Chondrocyte (in vitro differentiated cells): ENCODE measurements at places on chromosomes 1 and 21. TPM values are rescaled to one million over a fixed set of nuclear protein-coding genes. Genes with fewer than 3 reads are reported as not detected.
A peak's percentile ranks its signal among the peaks of the same experiment; 100 is the strongest.

- DNase-seq, result no peak
- no peaks in the 10 kb centered on the region for H3K27me3 ChIP-seq
- H3K27ac ChIP-seq, result no peak overlapping the region
Measured at GRCh38 chr1:117286145-117286544, 75.4 kb upstream of the VTCN1 start.

GRCh38 chr1:167631936-167632614 lies 2.0 kb downstream of the RCSD1 start:
- H3K27ac ChIP-seq, result no peak overlapping the region

Gene ZNF692
- 20.7 to 36.4 TPM (median 21.6 TPM) in 3 replicates for total RNA-seq

DNA sequence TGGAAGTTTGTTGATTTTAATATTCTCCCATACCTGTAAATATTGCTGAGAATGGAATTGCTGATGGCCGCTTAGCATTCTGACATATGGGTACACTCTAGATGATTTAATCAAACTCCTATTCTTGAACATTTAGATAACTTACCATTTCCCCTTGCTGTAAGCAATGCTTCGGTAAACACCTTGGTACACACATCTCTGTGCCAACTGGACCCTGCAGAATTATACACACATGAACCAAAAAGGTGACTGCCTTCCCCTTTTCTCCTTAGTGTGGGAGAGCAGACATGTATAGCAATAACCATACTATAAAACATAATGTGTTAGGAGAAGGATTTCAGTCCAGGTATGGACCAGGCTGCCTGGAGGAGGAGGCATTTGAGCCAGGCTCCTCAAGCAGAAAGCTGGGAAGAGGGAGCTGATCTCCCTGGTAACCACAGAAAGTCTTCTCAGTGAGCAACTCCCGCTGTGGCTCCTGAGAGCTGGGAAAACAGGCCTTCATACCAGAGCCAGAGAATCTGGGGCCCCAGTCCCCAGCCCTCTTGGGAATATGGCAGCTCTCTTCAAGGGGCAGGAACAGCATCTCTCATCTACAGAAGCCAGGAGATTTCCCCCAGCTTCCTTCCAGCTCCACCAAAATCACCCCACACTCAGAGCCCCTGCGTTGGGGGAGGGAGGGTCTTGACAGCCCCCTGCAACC lies 33.9 kb upstream of the CSF1 start:
- H3K4me3 ChIP-seq, result peak overlapping the region; percentile 55
- H3K27ac ChIP-seq, result peak overlapping the region; percentile 96
- H3K36me3 ChIP-seq, result no peaks in the 10 kb centered on the region
- no peaks in the 10 kb centered on the region for H3K27me3 ChIP-seq

DNA sequence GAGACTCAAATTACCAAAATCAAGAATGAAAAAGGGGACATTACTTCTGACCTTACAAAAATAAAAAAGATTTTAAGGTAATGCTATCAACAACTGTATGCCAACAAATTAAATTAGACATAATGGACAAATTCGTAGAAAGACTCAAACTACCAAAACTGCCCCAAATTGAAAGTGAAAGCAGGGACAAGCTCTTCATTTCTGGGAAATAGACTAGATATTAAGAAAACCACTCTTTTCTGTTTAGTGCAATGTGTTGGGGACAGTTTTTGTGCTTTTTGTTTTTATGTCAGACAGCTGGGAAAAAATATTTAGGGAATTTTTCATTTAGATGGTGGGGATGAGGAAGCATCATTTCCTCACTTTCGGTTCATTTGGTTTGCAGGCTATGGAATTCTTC lies 4.9 kb upstream of the GBP1 start:
- H3K4me3 ChIP-seq, result no peak overlapping the region
- H3K4me1 ChIP-seq, result no peaks in the 10 kb centered on the region
- DNase-seq, result no peak
- peaks cover 9% of the 10 kb centered on the region for H3K27me3 ChIP-seq
- peaks cover 2% of the 10 kb centered on the region for H3K36me3 ChIP-seq
- H3K27ac ChIP-seq, result no peak overlapping the region

DNA sequence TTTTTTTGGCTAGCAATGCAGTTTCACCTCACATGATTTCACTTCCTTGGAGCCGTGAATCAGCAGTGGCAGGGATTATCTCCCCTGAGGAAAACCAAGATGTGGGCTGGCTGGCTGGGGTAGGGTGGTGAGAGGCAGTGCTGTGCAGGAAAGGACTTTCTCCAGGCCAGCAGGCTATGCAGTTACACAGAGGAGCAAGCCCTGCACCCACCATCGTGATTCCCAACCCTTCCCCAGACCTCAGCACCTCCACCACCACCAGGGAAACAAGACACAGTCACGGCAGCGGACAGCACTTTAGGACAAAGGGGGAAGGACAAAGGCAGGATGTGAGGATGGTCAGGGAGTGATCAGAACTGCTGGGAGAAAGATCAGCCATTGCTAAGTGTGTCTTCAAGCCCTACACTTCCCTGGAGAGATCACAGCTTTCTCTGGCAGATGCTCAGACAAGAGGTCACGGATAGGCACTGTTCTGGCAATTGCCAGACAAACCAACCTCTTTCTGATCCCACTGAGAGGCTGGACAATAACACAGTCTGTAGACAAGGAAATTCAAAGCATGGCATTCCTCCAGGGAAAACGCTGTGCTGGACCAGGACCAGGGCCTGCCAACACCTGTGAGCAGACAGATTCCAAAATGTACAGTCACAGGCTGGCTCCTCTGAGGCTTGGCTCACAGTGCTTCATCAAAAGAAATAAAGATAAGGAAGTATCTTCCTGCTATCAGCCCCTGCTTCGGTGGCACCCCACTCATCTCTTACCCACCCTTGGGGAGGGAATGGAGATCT lies 509.4 kb downstream of the SMYD3 start:
- no peak for DNase-seq
- H3K36me3 ChIP-seq, result no peaks in the 10 kb centered on the region
- H3K27ac ChIP-seq, result peak overlapping the region; percentile 68
- H3K4me3 ChIP-seq, result no peak overlapping the region

Gene C1QA
- not detected in 3 replicates for total RNA-seq

DNA sequence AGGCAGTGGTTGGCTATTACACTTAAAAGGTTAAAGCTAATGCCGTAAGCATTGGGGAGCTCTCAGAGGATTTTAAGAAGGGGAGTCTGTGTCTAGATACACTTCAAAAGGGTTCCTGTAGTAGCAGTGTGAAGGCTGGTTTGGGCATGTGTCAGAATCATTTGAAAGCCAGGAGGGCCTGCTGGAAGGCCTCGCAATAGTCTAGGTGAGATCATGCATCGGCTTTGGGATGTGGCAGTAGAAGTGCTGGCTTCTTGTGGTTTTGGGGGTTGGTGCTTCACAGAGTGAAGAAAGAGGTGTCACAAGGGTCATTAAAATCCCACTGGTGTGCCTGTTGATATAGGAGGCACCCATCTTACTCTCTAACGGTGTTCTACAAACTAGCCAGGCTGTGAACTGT lies 85.7 kb downstream of the ST6GALNAC3 start:
- DNase-seq, result no peak
- peaks cover 2% of the 10 kb centered on the region for H3K36me3 ChIP-seq
- no peak overlapping the region for H3K4me3 ChIP-seq
- H3K27me3 ChIP-seq, result no peaks in the 10 kb centered on the region
- H3K27ac ChIP-seq, result no peak overlapping the region
- H3K4me1 ChIP-seq, result no peaks in the 10 kb centered on the region

DNA sequence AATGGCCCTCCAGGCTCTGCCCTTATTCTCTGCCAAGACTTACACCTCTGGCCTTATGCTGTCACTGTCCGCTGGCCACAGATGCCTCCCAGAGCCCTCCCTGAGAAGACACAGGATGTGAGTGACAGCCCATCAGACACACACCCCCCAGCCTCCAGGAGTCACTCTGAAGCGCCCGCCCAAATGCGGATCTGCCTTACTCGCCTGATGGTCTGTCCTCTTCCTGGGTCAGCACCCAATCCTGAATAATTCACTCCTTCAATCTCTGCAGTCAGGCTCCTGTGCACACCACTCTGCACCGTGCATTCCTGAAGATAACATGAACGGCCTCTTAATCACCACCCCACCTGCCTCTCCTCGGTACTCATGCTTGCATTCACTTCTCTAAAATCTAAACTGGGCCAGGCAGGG lies 14.7 kb downstream of the CLSTN1 start:
- H3K4me1 ChIP-seq, result peaks cover 21% of the 10 kb centered on the region
- no peaks in the 10 kb centered on the region for H3K36me3 ChIP-seq
- no peak overlapping the region for H3K4me3 ChIP-seq
- no peak for DNase-seq
- H3K27me3 ChIP-seq, result no peaks in the 10 kb centered on the region

DNA sequence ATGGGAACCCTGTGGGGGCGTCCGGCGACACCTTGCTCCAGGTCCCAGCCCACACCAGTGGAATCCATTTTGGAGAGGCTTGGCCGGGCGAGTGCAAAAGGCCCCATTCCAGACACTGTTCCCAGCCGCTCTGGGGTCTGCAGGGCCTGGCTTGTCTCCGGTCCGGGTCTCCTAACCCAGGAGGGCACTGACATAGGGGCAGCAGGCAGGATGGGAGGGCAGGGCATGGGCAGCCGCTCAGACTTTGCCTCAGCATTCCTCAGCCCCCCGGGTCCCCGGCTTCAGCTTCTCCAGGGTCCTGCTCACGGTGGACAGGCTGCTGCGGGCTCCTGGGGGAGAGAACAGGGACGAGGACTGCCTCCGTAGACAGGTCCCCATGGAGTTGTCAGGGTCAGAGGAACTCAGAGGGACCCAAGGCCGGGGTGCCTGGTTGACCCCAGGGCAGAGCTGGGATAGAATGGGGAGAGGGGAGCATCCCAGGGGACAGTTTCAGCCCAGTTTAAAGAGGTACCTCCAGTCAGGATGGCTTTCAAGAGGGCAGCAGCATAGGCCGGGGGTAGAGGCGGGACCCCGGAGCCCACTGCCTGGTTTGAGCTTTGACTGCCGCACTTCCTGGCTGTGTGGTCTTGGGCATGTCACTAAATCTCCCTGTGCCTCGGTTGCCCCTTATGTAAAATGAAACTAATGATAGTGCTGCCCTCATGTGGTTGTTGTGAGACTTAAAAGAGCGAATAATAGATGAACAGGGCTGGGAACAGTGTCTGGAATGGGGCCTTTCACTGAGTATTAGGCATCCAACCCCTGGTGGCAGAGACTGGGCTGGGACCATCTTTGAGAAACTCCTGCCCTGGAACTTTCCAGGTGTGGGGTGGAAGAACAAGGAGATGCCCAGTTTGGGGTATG lies 3.7 kb downstream of the KNCN start:
- no peak overlapping the region for H3K4me3 ChIP-seq
- peaks cover 10% of the 10 kb centered on the region for H3K4me1 ChIP-seq
- H3K27me3 ChIP-seq, result peaks cover 63% of the 10 kb centered on the region

DNA sequence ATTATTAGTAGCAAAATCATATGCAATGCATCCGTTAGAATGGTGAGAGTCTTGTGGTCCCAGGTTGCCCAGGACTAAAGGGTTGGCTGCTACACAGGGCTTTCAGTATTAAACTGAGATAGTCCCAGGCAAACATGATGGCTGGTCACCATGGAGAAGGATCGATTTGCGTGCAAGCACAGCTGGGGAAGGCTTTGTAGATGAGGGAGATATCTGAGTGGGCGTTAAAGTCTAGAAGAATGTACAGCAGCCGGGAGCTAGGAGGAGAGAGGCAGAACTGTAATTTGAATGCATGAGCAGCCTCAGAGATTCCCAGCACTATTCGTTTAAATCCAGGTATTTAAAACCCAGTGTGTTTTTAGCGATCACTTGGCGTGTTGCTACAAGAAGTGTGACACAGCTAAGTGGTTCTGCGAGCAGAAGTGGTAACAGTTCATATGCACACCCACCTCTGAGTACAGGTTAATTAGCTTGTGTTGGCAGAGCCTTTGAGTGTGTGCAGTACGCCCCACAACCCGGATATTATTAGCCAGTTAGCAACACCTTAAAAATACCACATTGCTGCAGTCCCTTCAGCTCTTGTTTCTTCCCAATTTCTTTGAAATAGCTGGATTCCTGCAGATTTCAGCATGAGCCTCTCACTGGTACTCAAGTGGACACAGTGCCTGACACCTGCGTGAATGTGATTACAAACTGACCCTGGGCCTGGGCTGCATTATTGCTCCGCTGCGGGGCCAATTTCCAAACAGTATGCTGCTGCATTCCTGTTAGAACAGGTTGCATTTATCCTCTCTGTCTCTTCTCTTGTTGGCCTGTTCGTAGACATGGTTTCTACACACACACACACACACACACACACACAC lies 67.2 kb upstream of the SCAF4 start:
- H3K27ac ChIP-seq, result no peak overlapping the region
- H3K27me3 ChIP-seq, result peaks cover 8% of the 10 kb centered on the region
- no peak overlapping the region for H3K4me3 ChIP-seq
- DNase-seq, result no peak

DNA sequence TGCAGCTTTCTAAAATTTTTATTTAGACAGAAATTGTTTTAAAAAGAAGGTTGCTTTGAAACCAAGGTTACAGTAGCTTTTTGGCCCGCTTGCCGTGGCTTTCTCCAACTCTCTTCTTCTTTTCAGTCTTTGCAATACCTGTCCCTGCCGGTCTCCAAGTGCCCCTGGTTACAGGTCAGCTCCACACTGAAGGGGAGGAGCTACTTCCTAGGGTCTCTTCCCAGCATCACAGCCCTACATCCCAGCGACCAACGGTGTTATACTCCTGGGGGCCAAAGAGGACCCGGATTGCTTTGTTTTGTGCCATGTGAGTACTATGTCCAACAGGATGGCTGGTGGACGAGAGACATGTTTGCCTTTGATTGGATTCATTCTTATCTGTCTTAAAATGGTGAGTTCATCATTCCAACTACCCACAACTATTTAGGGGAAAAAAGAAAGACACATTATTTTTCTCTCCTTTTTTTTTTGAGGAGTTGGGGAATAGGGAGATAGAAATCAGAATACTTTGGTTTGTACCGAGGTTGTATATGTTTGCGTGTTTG lies at the start of gene FNDC7:
TSS of gene FNDC7 (plus strand) at position 303 of the 545 bp plus-strand sequence. CDS start at position 329, 26 bp downstream.
- H3K4me3 ChIP-seq, result no peak within 1 kb of the TSS
- no peak for DNase-seq
- H3K27me3 ChIP-seq, result no peaks in the 10 kb centered on the region
- H3K4me1 ChIP-seq, result peaks cover 25% of the 10 kb centered on the region
- no peaks in the 10 kb centered on the region for H3K36me3 ChIP-seq

Gene PLA2G2D
- not detected in 3 replicates for total RNA-seq

Gene CHIA
- not detected in 3 replicates for total RNA-seq
